ENCODE measurements at places on chromosomes 16 and 17.

GRCh38 chr17:67448449-67448848 is 71.4 kb downstream of the PITPNC1 start:
- no peak for DNase-seq

DNA sequence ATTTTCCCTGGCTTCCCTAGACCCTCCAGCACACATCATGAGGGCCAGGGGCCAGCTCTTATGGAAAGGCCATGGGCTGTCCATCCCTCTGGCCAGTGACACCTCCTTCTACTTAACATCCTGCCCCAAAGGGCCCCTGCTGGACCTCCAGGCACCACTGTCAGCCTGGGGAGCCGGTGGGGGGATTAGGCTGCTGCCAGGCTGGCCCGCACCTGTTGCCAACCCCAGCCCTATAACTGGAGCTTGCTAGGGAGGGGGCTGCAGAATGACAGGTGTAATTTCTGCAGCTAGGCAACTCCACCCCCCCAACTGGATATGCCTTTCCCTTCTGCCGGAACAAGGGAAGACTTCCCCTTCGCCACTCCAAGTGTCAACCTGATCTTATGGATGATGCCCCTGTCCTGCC is 12.5 kb downstream of the RARA start:
- no peak for DNase-seq

- no peak for DNase-seq
Observed at GRCh38 chr17:57856792-57857620, 7.2 kb upstream of the MRPS23 start.

GRCh38 chr17:5621026-5621425 is 36.7 kb upstream of the NLRP1 start:
- no peak for DNase-seq

DNA sequence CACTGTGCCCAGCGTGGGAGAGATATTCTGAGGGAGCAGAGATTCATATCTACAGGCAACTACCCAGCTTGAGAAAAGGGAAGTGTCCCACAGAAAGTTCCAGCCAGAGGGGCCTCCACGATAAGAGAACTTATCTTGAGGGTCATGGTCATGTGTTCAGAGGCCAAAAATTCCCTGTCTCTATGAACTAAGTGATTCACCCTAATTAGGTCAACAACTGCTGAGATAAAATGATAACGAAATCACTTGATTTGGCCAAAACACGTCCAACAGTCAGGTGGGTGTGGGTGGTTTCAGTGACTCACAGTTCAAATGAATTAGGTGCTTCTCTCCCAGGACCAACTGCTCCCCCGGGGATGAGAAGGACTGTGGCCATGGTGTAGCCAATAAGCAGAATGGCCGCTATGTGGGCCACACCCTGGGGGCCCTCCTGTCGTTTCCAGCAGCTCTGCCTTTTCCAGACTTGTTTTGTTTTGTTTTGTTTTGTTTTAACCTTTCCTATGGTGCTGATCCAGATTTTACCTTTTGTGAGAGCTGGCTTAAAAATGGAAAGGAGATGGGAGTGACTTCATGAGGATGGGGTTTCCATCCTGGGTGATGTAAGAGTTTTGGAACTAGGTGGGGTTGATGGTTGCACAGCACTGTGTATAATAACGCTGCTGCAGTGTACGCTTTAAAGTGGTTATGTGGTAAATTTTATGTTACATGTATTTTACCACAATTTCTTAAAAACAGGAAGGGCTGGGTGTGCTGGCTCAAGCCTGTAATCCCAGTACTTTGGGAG is 8.7 kb downstream of the DNAI2 start:
- no peak for DNase-seq

DNA sequence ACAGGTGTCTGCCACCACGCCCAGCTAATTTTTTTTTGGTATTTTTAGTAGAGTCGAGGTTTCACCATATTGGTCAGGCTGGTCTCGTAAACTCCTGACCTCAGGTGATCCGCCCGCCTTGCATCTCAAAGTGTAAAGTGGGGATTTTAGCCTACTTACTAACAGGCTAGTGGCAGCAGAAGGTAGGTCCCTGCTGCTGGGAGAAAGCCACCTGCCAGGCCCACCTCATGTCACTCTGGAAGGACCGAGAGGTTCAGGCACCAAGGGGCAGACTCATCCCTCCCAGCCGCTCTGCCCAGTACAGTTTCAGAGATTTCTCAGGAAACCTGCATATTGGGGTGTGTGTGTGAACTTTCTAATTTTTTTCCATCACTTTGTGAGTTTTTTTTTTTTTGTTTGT is 2.1 kb upstream of the RCVRN start:
- no peak for DNase-seq

GRCh38 chr17:1906662-1907101 is 76.9 kb downstream of the RPA1 start:
- no peak for DNase-seq

DNA sequence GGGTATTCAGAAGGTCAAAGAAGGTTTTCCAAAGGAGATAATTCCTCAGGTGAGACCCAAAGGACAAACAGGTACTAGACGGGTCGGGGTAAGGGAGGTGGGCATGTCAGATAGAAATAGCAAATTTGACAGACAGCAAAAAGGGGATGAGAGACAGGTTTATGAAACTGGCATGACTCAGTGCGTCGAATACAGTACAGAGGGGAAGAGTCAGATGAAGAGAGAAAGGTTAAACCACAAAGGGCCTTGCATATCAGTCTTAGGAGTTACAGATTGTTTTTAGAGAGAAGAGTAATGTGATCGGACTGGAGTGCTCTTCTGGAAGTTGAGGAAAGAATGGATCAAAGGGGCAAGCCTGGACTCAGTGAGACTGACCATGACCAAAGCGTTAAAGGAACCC is 88.4 kb downstream of the ZZEF1 start:
- no peak for DNase-seq

All from memory B cell (primary cell).